ENCODE measurements at places on chromosomes 12 and 14.

DNA sequence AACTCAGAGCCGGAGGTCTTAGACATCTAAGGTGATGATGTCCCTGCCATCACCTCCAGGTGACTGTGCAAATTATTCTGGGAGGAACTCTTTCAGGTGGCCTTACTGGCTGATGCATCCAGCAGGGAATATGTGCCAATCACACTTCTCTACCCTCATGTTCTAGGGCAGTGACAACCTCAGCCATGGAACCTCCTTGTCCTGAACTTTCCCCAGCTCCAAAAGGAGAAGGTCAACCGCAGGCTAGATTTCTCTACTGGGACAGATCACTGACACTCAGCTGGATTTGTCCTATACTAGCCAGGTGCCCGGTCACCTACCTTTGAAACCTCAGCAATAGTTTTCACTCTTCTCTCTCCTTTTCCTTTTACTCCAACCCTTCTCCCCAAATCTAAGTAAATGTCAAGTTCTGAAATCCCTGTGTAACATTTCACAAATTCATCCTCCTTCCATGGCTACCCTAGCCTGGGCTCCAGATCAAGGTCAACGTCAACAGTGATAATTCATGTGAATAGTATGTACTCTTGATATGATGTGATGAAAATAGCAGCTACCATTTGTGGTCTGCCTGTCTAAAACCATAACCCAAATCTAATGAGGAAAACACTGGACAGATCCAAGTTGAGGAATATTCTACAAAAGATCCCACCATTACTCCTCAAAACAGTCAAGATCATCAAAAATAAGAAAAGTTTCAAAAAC lies 115.0 kb upstream of the EGLN3 start:
- DNase-seq, result no peak

GRCh38 chr12:90239732-90240260 lies 531.2 kb upstream of the ATP2B1 start:
- DNase-seq, result no peak

DNA sequence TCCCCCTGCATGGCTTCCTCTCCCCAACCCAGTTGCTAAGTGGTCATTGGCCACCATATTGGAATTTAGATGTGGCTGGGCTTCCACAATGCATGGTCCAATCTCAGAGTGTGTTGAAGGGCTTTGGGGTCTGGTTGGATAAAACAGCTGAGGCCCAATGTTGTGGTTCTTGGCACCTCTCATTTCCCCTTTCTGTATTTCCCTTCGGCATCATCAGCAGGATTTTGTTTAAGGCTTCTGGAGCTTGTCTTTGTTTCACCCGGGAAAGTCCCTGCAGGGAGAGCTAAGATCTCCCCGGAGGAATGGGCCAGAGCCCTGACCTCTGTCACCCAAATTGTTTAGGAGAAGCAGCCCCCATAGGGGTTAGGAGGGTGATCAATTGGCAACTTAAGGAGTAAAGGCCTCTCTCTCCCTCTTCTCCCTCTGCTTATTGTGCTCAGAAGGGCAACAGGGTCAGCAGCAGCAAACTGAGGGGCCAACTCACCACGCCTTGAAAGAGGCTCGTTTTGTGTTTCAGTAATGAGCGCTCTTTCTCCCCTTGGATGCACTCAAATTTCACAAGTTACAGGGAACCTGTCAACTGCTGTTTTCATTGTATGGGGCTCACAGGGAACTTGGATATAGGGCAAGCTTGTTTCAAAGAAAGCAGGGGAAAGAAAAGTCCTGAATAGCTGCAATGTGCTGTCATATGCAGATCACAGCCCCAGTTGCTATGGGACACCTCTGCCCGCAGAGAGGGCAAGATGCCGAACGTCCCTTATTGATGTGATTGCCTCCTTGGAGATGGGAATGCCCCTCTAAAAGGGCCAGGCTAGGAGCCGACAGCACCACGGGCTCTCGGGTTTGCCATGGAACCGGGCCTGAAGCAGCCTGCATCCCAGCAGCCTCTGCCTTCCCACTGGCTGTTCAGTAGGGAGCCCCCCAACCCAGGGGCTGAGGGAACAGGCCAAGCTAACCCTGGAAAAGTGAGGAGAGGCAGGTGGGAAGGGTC lies 223.7 kb downstream of the ZFP36L1 start:
- DNase-seq, result peak; percentile 86

- DNase-seq, result peak; percentile 48
These were observed 10.3 kb downstream of the DAO start for GRCh38 chr12:108890208-108890607.

DNA sequence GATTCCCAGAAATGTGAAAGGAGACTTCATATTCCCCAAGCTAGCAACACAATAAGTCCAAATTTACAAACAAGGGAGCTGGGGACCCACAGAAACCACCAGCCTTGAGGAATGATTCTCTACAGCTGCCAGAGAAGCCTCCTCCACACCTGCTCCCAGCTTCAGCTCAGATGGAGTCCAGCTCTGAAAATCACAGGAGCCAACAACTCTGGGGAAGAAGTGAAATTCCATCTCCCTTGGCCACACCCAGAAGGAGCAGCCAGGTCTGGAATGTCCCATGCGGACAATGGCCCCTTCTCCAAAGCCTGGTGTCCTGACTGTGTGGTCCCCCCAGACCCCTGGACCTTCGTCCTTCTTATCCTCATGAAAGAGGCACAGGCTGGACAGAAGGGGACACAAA lies 45.4 kb downstream of the SYNE3 start:
- DNase-seq, result no peak

DNA sequence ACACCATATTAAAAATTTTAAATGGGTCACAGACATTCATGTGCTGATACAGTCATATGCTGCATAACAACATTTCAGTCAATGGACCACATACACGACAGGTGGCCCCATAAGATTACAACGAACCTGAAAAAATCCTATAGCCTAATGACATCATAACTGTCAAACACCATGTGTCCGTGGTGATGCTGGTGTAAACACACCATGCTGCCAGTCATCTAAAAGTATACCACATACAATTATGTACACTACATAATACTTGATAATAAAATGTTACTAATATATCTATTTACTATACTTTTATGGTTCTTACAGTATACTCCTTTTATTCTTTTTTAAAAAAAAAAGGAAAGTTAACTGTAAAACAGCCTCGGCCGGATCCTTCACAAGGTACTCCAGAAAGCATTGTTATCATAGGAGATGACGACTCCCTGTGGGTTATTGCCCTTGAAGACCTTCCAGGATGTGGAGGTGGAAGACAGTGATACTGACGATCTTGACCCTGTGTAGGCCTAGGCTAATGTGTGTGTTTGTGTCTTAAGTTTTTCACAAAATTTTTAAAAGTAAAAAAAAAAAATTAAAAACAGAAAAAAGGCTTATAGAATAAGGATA lies 5.0 kb upstream of the TDG start:
- no peak for DNase-seq

GRCh38 chr14:101354726-101355125 lies 206.6 kb upstream of the DIO3 start:
- no peak for DNase-seq

DNA sequence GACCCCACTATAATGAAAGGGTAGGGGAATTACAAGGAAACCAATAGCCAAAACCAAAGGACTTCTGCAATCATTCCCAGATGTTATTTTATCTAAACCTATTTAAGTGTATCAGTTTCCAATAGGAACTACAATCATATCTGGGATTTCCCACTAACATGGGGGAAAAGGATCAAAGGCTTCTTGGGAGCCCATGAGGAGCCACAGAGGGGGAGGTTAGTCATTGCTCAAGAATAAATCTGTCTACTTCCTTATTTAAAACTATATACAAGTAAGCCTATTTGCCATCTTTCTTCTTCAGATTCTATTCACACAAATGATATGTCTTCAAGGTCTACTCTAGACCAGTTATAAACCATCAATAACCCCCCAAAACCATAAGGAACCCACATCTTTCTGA lies 33.1 kb downstream of the FGD6 start:
- DNase-seq, result no peak

Measured in neural progenitor cell (in vitro differentiated cells).